Right ventricle myocardium superior (tissue), 1 donor: ENCODE measurements at places on chromosomes 4 and X. TPM values are rescaled to one million over a fixed set of nuclear protein-coding genes. Genes with fewer than 3 reads are reported as not detected.

The TENM3 gene
- total RNA-seq = 3.0 TPM

The UGT2B11 gene
- total RNA-seq = not detected

The CYBB gene
- 28.8 TPM for total RNA-seq

The GRIA3 gene
- total RNA-seq = 0.54 TPM

GRCh38 chr4:81447566-81448229 lies 24.0 kb downstream of the RASGEF1B start:
- no peak for DNase-seq

- no peak for DNase-seq
These were observed 24.3 kb downstream of the CPLX1 start for GRCh38 chr4:801436-802124.

GRCh38 chrX:40310447-40310846 lies 212.7 kb upstream of the BCOR start:
- DNase-seq = no peak

DNA sequence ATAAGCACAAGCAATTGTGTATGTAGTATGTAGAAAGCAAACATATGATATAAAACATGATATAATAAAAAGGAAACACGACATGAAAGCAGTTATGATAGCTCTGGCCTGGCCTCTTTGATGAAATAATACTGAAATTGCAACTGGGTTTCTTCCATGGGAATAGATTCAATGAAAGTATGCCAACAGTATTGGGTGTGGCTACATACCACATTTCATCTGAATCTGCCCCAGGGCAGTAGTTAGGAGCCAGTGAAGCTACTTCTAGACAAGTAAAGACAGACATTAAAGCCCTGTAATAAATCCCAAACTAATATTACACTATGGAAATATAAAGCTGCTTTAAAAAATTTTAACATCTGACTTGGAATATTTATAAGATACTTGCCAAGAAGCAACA lies 207.3 kb downstream of the FBXW7 start:
- no peak for DNase-seq

DNA sequence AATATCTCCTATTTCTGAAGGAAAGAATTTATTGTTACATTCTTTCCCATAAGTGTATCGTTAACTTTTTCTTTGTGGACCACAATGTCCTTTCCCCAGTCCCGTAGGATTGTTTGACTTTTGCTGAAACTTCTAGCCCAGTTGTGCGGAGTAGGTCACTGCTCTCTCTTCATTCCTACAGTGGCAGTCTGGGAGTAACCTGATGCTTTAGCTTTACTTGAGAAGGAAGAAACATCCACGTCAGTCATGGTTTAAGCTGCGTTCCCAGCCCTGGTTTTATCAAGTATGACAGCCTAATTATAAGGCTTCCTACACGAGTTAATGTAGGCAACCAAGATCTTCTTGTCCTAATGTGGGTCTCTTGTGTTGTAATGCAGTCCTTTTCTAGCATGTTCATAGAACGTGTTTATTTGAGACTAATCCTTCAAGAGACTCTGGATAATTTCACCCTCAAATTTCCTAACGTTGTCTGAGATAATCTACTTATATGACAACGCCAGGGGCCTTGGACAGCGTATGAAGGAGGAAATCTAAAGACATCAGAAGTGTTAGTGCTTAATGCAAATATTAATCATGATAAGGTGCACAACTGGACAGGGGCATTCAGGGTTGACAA lies 40.8 kb upstream of the GRPR start:
- no peak for DNase-seq

DNA sequence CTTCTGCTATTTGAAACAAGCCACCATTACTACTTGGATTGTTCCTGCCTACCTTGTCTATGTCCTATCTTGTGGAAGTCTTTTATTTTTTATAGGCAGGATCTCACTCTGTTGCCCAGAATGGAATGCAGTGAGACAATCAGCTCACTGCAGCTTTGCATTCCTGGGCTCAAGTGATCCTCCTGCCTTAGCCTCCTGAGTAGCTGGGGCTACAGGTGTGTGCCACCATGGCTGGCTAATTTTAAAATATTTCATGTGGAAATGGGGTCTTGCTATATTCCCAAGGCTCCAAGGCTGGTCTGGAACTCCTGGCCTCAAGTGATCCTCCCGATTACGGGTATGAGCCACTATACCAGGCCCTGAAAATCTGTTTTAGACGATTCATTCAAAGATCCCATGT lies 7.6 kb downstream of the RPS3A start:
- no peak for DNase-seq

- no peak for DNase-seq
These were observed 26.0 kb upstream of the SLC25A5 start for GRCh38 chrX:119442286-119442685.
